ENCODE measurements at places on chromosomes 3 and 15.
A peak's percentile ranks its signal among the peaks of the same experiment; 100 is the strongest.

- no peak for DNase-seq
Observed at GRCh38 chr3:15359677-15360397, 27.5 kb upstream of the SH3BP5 start.

DNA sequence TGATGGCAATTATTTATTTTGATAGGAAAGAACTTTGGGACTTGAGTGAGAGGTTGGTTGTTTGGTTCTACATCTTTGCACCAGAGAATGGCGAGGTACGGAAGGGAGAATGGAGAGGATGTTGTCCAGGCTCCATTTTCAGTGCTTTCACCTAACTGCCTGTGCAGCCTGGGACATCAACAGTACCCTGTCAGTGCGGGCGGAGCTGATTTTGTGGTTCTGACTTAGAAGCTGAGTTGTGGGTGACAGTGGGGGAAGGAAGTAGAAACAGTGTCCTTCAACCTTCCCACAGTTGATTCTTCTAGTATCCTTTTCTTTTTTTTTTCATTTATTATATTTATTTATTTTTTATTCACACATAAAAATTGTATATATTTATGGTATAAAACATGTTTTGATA lies 95.3 kb downstream of the TIGIT start:
- peak; percentile 39 for DNase-seq

GRCh38 chr3:116053017-116053416 lies 392.3 kb downstream of the LSAMP start:
- no peak for DNase-seq

DNA sequence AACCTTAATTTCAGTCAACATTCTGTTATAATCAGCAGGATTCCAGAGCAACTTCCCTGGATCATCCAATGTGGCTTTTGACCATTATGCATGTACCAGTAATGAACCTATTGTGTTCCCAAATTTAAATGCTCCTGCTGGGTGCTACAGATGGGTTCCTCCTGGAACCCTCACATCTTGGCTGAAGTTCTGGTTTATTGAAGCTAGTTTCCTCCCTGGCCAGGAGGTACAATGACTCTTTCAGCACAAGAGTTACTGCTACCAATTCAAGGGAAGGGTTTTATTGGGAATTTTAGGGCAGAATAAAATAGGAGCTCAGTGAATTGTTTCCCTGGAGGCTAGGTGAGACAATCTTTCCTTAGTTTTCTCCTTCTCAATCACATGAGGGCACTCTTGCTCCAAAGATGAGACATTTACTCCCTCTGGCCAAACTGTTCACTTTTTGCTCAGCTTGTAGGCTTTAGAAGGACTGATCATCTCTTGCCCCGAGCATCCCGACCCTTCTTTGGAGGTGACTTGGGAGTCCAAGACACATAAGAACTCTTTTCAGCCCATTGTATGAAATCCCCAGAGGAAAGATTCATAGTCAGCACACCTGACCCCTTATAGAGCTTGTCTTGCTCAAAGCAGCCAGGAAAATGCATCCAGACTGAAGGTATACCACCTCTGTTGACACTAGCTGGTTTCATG lies 8.8 kb upstream of the NPHP3 start:
- no peak for DNase-seq

GRCh38 chr15:75696854-75697259 lies 15.8 kb downstream of the CSPG4 start:
- no peak for DNase-seq

- DNase-seq = no peak
Observed at GRCh38 chr3:177102553-177102952, 94.7 kb downstream of the TBL1XR1 start.

GRCh38 chr15:69808756-69809155 lies 289.0 kb downstream of the TLE3 start:
- no peak for DNase-seq

DNA sequence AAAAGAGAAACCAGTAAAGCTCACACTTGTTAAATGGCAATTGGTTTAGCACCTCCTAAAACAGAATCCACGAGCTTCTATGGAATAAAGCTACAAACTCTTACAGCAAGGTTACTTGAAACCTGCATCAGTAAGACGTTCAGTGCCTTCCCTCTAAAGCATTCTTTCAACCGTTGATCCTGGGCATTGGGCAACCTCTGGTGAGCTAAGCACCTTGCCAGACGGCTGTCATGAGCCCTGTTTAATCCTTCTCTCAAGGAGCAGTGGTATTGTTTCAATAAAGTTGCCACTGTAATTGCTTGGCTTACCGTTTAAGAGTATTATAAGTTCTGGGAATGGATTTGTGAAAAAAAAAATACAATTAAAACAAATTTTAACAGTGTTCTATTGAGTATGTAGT lies 75.0 kb downstream of the COL8A1 start:
- DNase-seq = no peak

GRCh38 chr3:29561651-29562149 lies 280.8 kb downstream of the RBMS3 start:
- no peak for DNase-seq

DNA sequence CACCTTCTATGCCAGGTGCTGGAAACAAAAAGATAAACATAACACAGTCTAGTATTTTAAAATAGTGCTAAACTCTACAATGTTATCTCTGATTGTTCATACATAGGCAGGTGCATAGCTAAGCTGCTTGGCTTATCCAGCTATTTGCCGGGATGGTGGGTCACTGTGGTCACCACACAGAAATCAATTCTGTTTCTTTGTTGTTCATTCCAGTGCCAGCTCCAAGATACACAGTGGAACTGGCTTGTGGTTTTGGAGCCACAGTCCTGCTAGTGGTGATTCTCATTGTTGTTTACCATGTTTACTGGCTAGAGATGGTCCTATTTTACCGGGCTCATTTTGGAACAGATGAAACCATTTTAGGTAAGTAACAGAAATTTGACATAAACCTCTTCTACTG lies 130.2 kb downstream of the IL1RAP start:
- no peak for DNase-seq

- DNase-seq = no peak
Observed at GRCh38 chr3:178203650-178204049, 332.6 kb upstream of the KCNMB2 start.

- no peak for DNase-seq
Observed at GRCh38 chr15:61687651-61688050, 372.6 kb downstream of the VPS13C start.

DNA sequence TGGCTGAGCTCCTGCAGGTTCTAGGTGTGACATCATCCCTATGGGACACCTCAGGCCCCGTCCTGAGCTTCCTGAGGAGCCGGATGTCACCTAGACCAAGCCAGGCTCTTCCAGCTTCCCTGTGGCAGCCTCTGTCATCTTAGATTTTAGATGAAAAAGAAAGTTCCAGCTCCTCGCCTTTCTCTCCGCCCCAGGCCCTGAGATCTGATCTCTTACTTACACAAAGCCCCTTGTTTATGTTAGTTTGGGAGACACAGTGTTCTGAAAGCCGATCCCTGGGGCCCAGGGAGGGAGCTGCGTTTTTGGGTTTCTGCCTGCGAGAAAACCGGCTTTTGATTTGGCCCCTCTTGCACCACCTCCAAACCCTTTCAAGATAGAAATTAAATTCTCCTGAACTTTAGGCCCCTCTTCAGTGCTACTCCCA lies 40.2 kb upstream of the FAM107A start:
- DNase-seq = no peak

GRCh38 chr3:87397211-87397610 lies 120.8 kb upstream of the POU1F1 start:
- no peak for DNase-seq

DNA sequence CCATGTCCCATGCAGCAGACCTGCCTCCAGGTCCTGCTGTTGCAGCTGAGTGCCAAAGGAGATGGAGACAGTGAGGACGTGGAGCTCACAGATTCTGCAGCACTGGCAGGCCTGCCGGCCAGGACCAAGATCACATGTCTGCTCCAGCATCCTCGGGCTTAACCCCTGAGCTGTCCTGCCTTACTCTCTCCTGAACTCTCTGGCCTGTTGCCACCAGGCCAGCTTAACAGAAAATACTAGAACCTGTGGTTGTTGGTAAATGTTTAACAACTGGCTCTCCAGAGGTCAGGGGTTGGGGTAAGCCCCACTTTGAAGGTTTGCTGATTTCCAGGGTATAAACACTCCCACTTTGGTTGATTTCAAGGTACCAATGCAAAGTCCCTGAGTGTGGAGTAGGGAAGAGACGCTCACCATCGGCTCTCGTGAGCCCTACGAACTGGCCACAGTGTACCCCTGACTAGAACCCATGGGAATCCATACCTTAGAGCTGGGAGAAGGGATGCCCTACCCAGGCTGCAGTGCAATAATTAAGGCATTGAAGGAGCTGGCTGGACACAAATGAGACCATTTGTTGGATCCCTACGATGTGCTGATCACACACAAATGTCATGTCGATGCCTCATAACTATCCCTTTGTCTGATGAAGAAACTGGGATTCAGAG lies 147.9 kb downstream of the OR4M2 start:
- DNase-seq = no peak

DNA sequence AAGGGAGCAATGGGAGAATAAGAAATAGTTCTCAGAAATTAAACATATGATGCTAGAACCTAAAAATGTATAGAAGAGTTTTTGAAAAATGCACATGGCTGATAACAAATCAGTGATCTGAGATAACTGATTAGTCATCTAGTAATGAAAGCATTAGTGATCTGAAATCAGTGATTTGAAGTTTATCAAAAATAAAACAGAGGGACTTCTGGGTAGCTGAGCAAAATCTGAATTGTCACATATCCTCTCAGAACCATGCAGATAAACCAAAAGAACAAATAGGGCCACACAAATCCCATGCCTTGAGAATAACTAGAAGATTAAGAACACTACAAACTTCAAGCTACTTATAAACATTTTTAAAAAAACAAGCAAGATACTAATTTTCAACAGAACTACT lies 71.5 kb downstream of the MCF2L2 start:
- no peak for DNase-seq

DNA sequence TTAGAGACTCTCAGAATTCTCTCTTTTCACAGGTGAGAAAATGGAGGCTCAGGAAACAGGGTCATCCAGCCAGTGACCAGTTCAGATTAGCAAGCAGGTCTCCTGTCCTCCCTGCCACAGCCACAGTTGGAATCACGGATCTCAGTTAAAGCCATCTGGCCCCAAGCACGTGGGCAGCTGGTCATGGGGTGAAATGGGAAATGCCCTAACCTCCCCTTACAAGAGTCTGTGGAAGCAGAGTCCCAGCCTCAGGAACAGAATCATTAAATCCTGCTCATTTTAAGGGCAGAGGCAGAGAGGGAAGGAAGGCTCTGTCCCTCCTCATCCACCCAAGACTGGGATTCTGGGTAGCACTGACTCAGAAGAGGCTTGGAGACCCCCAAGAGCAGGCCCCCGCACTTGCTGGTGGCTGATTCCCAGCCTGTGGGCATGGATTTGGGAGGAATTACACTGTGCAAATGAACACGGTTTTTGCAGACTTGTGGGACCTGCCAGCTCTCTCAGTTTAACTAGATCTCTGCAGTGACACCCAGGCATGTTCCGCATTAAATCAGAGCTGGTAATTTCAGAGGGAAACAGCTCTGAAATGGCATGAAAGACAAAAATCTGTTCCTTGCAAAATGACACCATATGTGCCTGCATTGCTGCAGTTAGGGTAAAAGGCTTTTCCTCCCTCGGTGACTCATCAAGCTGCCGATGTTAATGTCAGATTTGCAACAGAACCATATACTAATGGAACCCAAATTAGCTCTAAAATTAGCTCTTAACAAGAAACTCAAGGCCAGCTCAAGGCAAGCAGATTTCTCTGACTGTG lies 89.0 kb downstream of the BDH1 start:
- no peak for DNase-seq

- no peak for DNase-seq
Observed at GRCh38 chr3:62558549-62559112, 185.3 kb upstream of the FEZF2 start.

DNA sequence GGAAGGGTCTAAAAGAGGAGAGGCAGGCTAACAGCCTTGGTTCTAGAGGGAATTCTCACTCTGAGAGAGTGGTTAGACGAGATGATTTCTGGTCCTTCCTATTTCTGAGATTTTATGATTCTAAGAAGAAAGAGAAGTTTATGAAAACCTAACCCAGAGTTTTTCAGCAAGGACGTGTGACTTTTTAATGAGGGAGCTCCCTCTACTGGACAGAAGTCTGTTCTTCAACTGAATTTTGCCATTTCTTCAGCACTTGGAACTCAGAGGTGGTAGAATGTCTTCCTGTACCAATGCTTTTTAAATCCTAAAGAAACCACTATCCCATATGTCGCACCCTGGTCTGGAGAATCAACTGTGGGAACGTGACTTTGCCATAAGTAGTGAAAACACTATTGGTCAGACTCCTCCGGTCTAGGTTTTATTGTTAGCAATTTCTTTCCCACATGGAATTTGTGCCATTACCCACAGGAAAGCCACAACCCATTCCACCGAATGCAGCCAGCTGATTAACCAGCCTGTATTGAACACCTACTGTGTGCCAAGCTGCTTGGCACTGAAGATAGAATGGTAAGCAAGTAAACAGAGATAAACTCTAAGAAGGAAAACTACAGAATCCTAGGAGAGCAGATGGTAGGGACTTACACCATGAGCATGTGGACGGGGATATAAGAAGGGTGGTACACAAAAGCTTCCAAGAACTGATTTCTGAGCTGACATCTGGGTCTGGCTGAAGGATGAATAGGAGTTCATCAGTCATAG lies 199.5 kb upstream of the LMCD1 start:
- DNase-seq = peak; percentile 42

DNA sequence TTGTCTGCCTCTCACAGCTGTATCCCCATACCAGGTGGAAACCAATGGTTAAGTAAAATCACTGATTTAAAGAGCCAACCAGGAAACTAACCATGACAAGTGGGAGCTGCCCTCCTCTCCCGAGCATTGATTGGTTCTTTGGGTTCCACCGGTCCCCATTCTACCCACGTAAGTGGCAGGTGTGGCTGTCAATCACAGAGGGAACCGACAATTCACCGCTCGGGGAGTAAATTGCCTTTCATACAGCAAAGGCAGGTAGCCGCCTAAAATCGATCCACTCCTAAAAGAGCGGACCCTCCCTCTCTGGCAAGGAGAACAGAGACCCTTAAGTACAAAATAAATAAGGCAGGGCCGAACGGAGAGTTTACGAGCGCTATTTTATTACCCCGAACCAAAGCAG lies 1.2 kb downstream of the ERC2 start:
- DNase-seq = peak; percentile 25

DNA sequence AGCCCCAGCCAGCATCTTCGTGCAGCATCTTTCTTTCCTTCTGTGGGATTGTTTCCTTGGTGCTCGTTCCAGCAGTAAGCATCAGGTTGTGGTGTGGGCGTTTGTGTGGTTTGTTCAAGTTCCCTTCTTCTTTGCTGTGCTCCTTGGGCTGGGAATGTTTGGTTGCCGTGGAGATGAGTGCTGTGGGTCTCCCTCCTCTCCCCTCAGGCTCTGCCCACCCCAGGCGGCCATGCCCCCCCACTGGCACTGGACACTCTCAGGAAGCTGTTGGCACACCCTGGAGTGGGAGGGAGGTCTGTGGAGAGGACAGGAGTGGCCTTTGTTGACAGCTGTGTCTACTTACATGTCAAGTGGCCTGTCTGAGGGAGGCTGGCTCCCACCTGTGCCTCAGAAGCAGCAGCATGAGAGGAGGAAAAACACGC lies 46.5 kb upstream of the SACM1L start:
- DNase-seq = no peak

GRCh38 chr3:114411811-114412803 lies 118.3 kb downstream of the TIGIT start:
- no peak for DNase-seq

- no peak for DNase-seq
Observed at GRCh38 chr15:74374648-74375302, 7.3 kb upstream of the CYP11A1 start.
